ENCODE measurements at places on chromosomes 6 and 20. TPM values are rescaled to one million over a fixed set of nuclear protein-coding genes. Genes with fewer than 3 reads are reported as not detected.

DNA sequence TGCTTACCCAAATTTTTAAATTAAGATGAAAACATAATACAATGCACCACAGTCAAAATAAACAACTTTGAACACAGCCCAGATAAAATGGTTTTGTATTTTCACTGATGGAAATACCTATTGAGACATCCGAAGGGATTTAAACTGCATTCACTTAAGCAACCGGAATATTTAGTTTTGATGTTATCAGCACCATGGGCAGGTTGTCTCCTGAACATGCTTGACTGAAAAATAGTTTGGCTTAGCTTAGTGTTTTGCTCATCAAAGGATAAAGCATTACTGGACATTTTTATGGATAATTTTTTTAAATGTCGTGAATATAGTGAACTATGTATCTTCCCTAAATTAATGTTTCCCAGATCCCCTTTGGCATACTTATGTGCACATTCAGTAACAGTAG is 177.5 kb downstream of the GJA1 start:
- no peak for DNase-seq

CCN6 gene
- not detected for total RNA-seq

C20orf204 gene
- 6.9 TPM for total RNA-seq

HLA-DQA1 gene
- not detected for total RNA-seq

DNA sequence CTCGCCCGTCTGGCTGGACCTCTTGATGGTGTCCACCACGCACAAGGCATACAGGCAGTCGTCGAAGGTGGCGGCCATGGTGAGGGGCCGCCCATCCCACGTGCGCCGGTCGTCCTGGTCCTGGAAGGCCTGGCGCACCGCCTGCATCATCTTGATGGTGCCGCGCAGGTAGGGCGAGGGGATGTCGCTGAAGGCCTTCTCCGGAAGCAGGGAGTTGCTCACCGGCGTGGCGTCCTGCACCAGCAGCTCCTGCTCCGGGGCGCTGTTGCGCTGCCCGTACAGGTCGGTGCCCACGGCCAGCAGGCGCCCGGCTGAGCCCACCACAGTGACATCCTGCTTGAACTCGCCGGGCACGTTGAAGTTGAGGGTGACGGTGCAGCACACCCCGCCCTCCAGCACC is 36.5 kb upstream of the TBC1D7 start:
- DNase-seq, result no peak
